Tibial nerve (tissue), 4 donors: ENCODE measurements at places on chromosomes 16 and 17.

GRCh38 chr16:1525871-1526607 lies 7.4 kb upstream of the TMEM204 start:
- no peak for DNase-seq

DNA sequence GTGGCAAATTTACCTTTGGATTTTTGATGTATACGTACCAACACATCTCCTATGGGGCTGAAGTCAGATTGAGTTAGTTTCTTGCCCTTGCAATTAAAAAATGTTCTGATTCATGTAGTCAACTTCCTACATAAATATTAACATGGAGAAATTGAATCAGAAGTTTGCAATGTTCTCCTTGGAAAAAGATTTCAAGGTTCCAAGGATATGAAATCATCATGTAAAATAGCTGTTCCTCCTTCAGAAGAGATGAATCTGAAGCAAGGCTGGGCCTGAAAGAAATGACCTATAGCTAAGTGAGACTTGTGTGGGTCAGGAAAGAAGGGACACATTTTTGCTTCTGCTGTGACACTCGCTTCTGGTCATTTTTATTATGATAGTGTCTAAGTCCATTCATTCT lies 131.7 kb downstream of the RGS9 start:
- no peak for DNase-seq

GRCh38 chr17:49944273-49944870 lies 24.6 kb upstream of the DLX4 start:
- DNase-seq = no peak

DNA sequence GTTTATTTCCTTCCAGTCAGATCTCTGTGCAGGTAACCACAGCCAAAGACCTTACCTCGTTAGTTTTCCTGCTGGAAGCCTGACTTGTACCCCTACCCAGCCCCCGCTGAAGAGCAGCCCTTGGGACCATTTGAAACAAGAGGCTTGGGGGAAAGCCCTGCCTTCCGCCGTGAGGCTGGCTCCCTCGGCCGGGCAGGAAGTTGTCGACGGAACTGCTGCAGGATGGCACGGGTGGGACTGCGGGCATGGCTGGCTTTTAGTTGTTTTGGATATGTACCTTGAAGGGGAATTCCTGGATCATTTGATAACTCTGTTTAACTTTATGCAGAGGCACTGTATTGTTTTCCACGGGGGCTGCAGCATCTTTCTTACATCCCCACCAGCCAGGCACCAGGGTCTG lies 49.0 kb upstream of the ENDOV start:
- DNase-seq = no peak

DNA sequence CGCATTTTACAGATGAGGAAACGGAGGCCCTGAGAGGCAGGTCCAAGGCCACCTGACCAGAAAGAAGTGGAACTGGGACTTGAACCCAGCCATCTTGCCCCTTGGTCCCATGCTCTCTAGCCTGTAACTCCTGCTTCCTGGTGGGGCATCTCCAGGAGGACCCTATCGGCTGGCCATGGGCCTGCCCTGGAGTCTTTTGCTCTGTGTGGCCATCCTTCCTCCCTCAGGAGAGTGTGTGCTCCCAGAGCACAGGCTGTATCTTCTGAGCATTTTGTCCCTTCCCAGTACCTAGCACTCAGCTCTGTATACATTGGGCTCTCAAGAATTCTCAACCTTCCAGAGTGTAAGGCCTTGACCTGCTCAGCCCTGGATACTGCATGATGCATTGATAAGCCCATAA lies 28.4 kb upstream of the STH start:
- no peak for DNase-seq

- DNase-seq = no peak
These were observed 9.1 kb downstream of the ITGAM start for GRCh38 chr16:31268891-31269290.

- no peak for DNase-seq
These were observed 9.4 kb downstream of the CETP start for GRCh38 chr16:56970934-56971767.

- no peak for DNase-seq
These were observed 58.0 kb upstream of the CLEC18A start for GRCh38 chr16:69893106-69893505.

DNA sequence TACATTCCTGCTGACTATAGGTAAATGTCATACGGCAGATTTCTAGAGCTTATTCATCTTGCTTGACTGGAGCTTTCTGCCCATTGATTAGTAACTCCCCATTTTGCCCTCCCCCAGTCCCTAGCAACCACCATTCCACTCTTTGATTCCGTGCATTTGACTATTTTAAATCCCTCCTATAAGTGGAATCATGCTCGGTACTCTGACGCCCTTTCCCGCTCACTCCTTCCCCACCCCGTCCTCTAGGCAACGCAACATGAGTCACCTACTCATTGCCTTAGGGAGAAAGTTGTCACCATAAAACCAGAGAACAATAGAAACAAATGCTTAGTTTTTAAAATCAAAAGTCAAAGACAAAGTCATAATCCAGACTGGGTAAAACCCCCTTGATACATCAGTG lies 45.5 kb upstream of the RBBP6 start:
- no peak for DNase-seq

DNA sequence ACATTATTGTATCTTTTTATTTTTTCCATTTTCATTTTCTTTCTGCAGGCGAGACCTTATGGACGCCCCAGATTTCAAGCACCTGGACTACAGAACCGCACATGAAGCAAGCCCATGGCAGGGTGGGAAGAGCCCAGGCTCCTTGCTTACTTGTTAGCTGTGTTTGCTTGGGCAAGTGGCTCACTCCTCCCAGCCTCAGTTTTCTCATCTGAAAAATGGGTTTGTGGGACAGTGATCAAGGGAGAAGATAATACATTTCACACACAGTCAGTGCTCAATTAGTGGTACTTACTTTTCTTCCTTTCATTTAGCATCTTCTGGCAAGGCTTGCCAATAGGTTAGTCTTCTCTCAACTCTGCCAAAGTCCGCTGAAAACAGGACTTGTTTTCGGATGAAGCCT lies 117.5 kb downstream of the IRX3 start:
- no peak for DNase-seq

DNA sequence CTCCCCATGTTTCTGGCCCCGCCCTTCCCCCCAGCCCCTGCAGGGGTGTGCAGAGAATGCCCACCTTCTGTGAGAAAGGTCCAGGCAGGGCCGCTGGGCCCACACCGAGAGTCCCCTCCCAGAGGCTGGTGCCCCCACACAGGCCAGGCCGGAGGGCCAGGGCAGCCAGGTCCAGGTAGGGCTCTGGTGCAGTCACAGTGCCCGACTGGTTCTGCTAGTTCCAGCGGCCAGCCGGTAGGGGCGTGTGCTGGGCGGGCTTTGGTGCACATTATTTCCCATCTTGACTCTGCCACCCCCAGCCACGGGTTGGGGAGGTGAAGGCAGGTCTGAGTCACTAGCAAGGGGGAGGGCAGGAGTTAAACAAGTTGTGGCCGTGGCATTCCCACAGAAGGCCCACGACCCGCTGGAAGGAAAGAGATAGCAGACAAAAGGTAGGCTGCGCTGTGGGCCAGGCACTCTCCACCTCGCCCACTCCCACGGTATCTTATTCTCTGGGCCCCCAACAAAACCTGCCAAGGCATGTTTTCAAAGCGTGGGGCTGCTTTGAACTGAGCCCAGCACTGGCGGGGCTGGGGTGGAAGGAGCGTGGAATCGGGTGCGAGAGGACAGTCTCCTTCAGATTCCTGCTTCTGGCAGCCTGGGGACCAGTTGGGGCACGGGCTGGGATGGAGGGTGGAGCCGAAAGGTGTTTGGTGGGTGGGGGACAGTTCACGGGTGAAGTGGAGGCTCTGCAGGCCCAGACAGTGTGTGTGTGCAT lies 1.9 kb downstream of the EPN3 start:
- DNase-seq = no peak

DNA sequence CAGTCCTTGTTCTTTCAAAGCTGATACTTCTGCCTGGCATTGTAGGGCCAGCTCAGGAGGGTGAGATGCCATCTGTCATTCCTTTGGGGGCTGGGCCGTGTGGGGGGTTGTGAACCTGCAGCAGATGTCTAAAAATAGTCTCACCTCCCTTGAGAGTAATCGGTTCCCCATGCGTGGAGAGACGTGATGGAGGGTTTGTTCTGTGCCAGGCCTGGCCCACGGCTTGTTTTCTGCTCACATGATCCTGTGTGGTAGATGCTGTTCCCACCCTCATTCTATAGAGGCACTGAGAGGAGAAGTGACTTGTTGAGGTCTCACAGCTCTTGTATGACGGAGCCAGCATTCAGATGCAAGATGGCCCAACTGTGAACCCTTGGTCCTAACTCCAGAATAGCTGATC lies 4.6 kb downstream of the IRF8 start:
- no peak for DNase-seq

DNA sequence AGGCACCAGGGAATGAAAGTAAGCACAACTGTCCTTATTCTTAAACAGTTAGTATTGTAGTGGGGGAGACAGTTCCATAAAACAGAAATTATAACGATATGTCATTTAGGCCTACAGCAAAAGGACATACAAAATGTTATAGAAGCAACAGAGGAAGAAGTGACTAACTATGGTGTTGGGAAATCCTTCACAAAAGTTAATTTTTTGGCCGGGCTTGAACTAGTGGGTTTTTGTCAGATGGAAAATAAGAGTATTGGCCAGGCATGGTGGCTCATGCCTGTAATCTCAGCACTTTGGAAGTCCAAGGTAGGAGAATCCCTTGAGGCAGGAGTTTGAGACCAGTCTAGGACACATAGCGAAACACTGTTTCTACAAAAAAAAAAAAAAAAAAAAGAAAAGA lies 127.8 kb downstream of the SSH2 start:
- DNase-seq = no peak

GRCh38 chr17:28194382-28194781 lies 124.6 kb upstream of the TMEM97 start:
- DNase-seq = no peak

DNA sequence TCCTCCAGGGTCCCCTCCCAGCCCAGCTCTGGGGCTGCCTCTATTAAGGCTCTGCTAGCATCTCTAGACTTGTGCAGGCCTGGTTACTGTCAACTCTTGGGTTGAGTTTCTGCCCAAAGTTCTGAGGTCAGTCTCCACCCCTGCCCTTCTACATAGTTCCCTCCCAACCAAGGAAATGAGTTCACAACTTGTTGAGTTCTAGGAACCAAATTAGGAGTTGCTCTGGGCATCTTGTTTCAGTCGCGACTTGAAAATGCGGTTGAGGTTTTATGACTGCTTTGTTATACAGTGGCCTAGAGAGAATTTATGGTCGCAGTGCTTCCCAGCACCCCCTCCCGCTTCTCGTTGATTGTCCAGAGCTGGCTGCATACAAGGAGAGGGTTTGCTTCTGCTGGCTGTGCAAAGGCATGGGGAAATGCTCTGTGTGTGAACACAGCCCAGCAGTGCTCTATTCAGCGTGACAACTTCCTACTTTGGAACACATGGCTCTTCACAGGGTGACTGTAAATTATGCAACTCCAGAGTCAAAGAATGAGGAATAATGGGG lies 20.2 kb downstream of the GNAO1 start:
- no peak for DNase-seq

DNA sequence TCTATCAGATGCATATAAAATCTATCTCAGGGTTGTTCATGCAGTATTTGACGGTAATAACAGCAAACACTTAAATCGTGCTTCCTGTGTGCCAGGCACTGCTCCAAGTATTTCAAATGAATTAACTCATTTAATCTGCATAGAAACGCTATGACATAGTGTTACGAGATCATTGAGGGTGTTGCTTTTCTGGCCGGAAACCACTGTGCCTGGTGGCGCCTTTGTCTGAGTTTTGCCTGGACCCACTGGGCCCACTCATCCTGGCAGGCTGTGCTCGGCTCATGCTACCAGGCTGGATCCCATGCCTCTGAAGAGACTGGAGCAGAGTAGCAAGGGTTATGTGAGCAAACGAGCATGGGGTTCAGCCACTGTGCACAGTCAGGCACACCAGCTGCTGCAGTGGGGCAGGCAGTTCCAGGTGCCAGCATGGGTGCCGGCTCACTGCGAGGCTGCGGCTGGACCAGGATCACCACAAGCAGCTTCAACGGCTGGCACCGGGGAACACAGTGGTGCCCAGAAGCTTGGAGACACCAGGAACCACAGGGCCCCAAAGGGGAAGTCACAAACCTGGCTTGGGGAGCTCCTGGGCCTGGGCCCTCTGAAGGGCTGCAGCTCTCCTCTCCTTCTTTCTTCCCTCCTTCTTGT lies 45.9 kb upstream of the CLEC19A start:
- no peak for DNase-seq

GRCh38 chr17:21189361-21189760 lies 24.6 kb downstream of the TMEM11 start:
- no peak for DNase-seq
